A549 treated with Hydrocortisone at 1 μM for 4 hours (cell line): ENCODE measurements at places on chromosomes 7 and 10. TPM values are rescaled to one million over a fixed set of nuclear protein-coding genes. Genes with fewer than 3 reads are reported as not detected.

The ZNF248 gene
- 3.4 to 5.0 TPM (median 4.0 TPM) in 5 replicates for total RNA-seq

The UFSP1 gene
- 3.7 to 6.3 TPM (median 6.0 TPM) in 5 replicates for total RNA-seq

The EBLN1 gene
- total RNA-seq, result not detected in 5 replicates

The HK1 gene
- total RNA-seq, result 35.7 to 53.0 TPM (median 41.9 TPM) in 5 replicates

The ATP6V0A4 gene
- 0.18 to 0.35 TPM (median 0.30 TPM) in 5 replicates for total RNA-seq

The PDE6C gene
- not detected in 5 replicates for total RNA-seq
